ENCODE measurements at places on chromosomes 7 and 10. TPM values are rescaled to one million over a fixed set of nuclear protein-coding genes. Genes with fewer than 3 reads are reported as not detected.

Gene CYP3A4
- total RNA-seq, result not detected

Gene KLLN
- total RNA-seq, result 0.25 TPM

Gene PLPP4
- 5.2 TPM for total RNA-seq

Gene PSD
- total RNA-seq, result 0.07 TPM

Gene TMEM139
- not detected for total RNA-seq

Gene NPC1L1
- not detected for total RNA-seq

Gene TMEM236
- total RNA-seq, result 0.11 TPM

Gene OR9A2
- not detected for total RNA-seq

Gene SPDYE18
- total RNA-seq, result 0.28 TPM

Gene VGF
- total RNA-seq, result not detected

Gene ANKRD61
- total RNA-seq, result 0.07 TPM

Gene PON2
- 72.6 TPM for total RNA-seq

Gene TRRAP
- total RNA-seq, result 22.4 TPM

Gene TIMM23
- total RNA-seq, result 99.5 TPM

Gene PPP1R9A
- 9.3 TPM for total RNA-seq

Gene SHLD2
- 28.2 TPM for total RNA-seq

Gene STEAP2
- 2.3 TPM for total RNA-seq

Gene SPAM1
- total RNA-seq, result not detected

Gene MEST
- total RNA-seq, result 8.4 TPM

Gene CASP7
- total RNA-seq, result 71.2 TPM

Gene DRGX
- not detected for total RNA-seq

Gene TMEM209
- total RNA-seq, result 10.2 TPM

Gene PCGF6
- total RNA-seq, result 14.9 TPM

Gene PDSS1
- total RNA-seq, result 8.8 TPM

Gene OR13A1
- not detected for total RNA-seq

Gene ABCB1
- 5.1 TPM for total RNA-seq

Gene HTR7
- 0.28 TPM for total RNA-seq

Gene ZNF786
- 6.6 TPM for total RNA-seq

Gene KIAA1217
- total RNA-seq, result 0.88 TPM

Gene TMEM178B
- 0.07 TPM for total RNA-seq

Gene PTF1A
- total RNA-seq, result not detected

Gene AASS
- total RNA-seq, result 34.0 TPM

Gene CBX3
- 157 TPM for total RNA-seq

Gene ZPBP
- total RNA-seq, result not detected

Gene CLDN3
- total RNA-seq, result 0.07 TPM

Gene PALD1
- total RNA-seq, result 90.4 TPM

Gene KDM7A
- total RNA-seq, result 5.3 TPM

Gene HECW1
- total RNA-seq, result not detected

Gene TBC1D12
- 13.4 TPM for total RNA-seq

Gene CYP3A7
- not detected for total RNA-seq

Gene P4HA1
- total RNA-seq, result 94.1 TPM

Gene DOCK4
- 198 TPM for total RNA-seq

Gene GDF2
- not detected for total RNA-seq

Gene ANKRD7
- 0.13 TPM for total RNA-seq

Gene TRIM73
- 0.67 TPM for total RNA-seq

All from pulmonary artery endothelial cell (primary cell).